ENCODE measurements at places on chromosomes 7 and 10.

- no peak for DNase-seq
These were observed 3.5 kb upstream of the RGS10 start for GRCh38 chr10:119546009-119546408.

GRCh38 chr10:42973411-42973810, 103.5 kb upstream of the RET start:
- DNase-seq = no peak

GRCh38 chr7:149856583-149856982, 17.2 kb upstream of the ATP6V0E2 start:
- DNase-seq = no peak

DNA sequence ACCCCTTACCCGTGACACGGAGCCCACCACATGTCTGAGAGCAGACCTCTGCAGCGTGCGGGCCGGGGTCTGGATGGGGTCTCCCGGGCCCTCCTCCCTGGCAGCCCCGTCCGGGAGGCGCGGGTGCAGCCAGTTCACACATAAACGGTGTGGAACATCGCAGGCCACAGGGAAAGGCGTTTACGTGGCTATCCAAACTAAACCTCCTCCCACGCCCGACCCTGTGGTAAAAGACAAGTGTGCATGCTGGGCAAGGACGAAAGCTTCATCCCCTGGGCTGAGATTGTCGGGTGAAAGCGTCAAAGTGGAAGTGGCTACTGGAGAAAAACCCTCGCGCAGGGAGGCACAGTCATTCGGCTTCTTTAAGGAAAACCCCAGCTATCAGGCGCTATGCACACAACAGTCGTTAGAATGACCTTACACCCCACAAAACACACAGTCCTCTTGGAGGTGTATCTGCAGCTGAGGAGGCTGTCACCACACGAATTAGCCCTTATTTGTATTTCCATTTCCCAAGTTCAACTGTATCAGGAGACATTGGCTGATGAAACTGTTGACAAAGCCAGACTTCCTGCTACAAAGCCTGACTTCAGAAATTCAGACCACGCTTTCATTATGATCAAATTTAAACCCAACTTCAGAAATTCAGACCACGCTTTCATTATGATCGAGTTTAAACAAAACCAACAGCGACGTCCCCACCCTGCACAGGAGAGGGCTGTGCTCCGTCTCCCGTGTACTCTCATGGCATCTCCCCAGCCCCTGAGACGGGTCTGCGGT, 15.3 kb downstream of the GPER1 start:
- no peak for DNase-seq

GRCh38 chr7:138945154-138945553, 36.0 kb downstream of the KIAA1549 start:
- no peak for DNase-seq

GRCh38 chr10:60863796-60864195, 80.2 kb downstream of the RHOBTB1 start:
- no peak for DNase-seq

- no peak for DNase-seq
These were observed 127.6 kb downstream of the DLG5 start for GRCh38 chr10:77798940-77799339.

DNA sequence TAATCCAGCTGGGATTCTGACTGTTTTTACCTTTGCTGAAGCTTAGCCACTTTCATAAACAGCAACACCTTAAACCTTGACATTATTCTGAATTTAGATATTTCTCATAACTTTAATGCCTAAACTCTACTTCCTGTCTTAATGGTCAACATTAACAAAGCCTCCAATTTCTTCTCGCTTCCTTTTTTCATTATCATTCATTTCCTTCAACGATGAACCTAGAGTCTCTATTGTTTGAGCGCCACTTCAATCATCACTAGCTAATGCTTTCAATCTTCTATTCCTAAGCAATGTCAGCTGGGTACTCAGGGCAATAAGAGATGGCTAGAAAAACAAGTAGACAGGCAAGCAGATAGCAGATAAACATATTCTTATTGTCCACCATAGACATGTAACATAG, 96.6 kb upstream of the TMEM196 start:
- DNase-seq = no peak

GRCh38 chr7:110721395-110721794, 369.5 kb upstream of the LRRN3 start:
- no peak for DNase-seq

GRCh38 chr7:14133752-14134151, 144.3 kb upstream of the ETV1 start:
- DNase-seq = no peak

DNA sequence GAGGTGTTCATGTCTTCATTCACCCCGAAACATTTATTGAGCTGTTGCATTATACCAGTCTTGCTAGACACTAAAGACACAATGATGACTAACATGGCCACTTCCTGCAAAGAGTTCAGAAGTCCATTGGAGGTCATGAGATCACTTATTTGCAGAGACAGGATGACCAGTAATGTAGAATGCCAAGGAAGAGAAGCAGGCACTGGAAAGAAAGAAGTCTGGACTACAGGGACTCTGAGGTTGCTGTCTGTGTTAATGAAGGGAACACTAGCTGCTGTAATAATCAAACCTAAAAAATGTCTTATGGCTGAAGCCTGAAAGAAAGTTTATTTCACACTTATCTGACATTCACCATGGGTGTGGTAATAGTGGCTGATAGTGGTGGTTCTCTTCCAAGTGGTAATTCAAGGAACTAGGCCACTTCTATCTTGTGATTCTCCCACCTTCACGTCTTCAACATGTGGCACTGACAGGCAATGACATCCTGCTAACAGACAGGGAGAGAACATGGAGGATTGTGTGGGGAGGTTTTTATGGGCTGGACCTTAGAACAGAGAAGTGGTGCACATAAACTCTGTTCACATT, 89.2 kb upstream of the MKLN1 start:
- peak; percentile 58 for DNase-seq

DNA sequence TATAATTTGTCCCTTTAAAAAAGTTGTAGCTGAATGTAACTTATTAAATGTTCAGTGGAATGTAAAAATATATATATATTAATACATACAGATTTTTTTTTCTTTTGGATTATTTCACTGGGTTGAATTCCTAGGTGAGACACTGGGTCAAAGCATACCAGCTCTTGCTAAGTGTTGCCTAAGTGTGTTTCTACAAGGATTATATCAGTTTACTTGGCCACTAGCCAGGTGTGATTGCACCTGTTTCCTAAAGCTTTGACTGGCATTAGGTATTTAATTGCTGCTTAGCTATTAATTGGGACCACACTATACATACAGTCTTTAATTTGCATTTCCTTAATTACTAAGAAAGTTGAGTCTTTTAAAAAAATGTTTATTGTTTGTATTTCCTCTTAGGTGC, 5.5 kb upstream of the ELOVL3 start:
- no peak for DNase-seq

DNA sequence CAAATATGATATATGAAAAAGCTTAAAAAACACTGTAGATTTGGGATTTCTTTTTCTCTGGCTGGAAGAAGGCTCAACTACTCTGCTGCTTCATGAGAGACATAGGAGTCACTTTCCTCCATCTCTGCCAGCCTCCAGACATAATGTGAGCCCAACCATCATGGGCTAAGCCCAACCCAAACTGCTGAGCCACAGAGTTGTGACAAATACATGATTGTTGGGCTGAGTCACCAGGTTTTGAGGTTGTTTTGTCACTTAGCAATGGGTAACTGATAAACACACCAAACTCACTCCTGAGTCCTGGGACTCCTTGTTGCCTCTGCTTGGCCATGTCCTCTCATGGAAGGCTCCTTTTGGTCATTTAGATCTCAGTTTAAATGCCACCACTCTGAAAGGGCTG, 381.8 kb upstream of the FZD8 start:
- DNase-seq = peak; percentile 51

DNA sequence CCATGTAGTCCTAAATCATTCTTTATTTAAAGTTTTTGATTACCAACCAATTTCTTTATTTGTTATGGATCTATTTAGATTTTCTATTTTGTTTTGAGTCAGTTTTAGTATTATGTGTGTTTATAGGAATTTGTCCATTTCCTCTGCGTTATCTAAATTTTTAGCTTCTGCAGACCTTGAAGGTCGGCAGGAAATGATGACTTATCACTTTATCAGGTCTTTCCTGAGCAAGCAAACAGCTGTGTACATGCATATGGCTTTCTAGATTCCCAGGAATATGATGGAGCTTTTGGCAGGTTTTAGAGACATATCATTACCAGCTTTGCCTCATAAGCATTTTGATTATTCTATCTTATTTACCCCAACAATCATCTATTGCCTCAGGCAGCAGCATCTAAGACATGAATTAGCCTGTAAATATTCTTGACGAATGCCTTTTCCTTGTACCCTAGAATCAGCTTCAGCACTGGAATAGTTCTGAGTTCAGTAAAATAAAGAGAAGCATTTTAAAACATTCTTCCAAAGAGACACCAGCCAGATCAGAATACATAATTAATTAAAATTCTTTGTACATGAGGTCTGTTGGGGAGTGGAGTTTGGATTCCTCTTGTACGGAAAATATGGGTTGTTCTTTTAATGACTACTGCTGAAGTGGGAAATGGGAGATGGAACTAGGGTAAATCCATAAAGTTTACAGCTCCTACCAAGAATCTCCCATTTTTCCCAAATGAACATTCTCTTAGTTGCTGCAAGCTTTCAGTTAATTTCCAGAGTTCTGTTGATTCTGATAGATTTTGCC, 408.8 kb upstream of the SEMA3C start:
- DNase-seq = no peak

- DNase-seq = no peak
These were observed 37.1 kb downstream of the COL1A2 start for GRCh38 chr7:94431619-94432280.

- no peak for DNase-seq
These were observed 65.9 kb upstream of the C7orf33 start for GRCh38 chr7:148524479-148525224.

DNA sequence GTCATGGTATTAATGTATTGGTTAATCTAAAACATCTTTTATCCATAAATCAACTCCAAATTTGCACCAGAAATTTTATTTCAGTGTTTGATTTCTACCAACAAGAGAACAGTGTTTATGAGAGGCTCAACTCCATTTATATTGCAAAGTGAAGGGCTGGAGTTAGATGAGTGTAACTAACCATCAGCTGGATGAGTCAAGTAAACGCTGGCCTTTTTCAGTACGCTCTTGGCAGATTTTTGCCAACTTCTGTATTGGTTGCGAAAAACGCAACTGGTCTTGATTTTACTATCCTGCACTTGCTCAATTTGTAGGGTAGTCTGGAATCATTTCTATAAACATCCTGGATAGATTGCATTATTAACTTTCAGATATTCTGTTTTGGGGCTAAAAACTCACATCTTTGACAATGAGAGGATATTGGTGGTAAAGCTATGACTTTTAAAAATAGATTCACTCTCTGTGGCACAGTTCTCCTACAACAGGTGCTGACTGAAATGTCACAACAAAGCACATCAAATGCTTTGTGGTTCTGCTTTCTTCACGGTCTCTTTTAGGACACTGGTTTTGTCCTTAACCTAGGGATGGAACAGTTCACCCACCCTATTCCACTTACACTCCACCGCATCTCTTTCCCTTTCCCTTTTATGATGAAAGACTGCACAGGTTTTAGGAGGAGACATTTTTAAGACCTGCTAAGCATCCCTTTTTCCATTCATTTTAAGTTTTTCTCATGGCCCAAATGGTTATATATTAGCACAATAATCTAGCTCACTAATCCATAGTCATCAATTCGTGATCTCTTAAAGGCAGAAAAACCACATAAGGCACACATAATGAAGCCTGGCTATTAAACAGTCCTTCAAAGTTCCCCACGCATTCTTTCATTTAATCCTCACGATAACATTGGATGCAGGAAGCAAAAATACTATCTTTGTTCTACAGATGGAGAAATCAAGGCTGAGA, 12.8 kb downstream of the CACNA2D1 start:
- DNase-seq = no peak

DNA sequence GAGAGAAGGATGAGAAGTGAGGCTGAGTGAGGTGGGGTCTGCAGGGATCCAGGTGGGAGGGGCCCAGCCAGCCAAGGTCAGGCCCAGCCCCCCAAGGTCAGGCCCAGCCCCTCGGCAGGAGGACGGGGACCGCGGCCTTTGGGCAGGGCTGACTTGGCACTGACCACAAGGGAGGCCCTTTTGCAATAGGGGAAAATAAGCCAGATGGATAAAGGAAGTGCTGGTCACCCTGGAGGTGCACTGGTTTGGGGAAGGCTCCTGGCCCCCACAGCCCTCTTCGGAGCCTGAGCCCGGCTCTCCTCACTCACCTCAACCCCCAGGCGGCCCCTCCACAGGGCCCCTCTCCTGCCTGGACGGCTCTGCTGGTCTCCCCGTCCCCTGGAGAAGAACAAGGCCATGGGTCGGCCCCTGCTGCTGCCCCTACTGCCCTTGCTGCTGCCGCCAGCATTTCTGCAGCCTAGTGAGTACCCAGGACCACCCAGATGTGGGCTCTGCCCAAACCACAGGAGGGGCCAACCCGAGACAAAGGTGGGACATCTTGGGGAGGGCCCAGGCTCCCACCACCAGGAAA, at the start of gene PILRA:
PILRA (plus strand) TSS at position 227 of the 571 bp plus-strand sequence; CDS start at position 397, 170 bp downstream.
- no peak for DNase-seq

GRCh38 chr7:18906901-18907300, 210.5 kb downstream of the TWIST1 start:
- DNase-seq = no peak

DNA sequence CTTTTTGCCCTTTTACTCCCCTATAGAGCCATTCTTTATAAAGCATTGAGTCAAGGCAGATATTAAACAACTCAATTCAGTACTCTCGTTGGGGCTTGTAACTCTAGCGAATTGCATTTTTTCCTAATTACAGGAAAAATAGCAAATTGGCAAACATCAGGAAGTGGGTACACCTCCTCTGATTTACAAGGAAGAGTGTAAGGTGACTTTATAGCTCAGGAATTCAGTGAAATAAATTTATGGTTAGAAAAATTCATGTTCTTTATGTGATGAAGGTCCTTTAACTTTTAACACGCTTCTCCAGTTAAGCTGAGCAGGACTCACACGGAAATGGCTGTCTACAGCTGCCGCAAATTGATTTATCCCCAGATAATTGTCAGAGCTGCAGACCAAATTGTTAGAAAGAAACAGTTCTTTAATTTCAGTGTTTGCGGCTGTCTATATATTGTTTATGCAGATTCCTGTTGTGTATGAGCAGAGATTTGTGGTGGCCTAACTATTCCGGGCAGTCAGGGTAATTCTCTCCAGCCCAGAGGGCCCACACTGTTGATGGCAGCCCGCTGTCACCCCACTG, 151.1 kb upstream of the MKI67 start:
- DNase-seq = no peak

Measured in H54 (cell line).